ENCODE measurements at places on chromosomes 4 and X.

GRCh38 chr4:10608501-10609219 is 75.9 kb downstream of the CLNK start:
- DNase-seq = no peak

DNA sequence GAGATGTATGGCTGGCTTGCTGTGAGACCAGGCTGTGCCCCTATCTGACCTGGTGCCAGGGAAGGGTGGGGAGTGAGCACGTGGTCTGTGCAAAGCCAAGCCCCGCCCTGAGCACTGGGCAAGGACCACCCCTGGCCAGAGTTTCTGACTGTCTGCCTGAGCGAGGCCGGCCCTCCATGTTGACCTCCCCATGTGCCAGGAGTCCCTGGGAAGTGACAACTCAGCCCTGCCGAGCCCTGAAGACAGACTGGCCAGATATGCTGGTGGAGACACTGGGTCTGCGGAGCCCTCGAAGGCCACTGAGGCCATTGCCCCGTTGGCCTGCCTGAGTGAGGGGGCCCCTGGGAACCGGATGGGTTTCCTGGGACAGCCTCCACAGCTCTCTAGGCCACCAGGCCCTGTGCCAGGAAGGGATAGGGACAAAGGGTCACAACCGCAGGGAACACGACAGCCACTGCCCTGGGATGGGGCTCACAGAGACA is 7.1 kb upstream of the BGN start:
- no peak for DNase-seq

- DNase-seq = no peak
These were observed 91.3 kb downstream of the NKX6-1 start for GRCh38 chr4:84407554-84408407.

DNA sequence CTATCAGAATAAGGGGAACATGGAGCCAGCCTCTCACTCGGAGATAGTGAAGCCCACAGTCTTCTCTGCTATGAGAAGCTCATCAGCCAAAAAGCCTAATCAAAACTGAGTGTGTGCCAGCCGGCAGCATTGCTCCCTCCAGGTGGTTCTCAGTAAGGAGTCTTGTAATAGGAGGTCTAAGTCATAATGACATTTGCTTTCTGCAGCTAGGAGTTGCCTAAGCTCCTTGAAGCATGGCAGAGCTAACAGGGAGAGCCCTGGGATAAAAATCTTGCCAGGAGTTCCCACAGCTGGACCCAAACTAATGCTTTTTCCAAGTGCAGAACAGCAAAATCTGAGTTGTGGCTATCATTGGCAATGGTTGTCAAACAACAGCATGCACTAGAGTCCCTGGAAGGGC is 245.2 kb downstream of the SPATA18 start:
- DNase-seq = no peak

DNA sequence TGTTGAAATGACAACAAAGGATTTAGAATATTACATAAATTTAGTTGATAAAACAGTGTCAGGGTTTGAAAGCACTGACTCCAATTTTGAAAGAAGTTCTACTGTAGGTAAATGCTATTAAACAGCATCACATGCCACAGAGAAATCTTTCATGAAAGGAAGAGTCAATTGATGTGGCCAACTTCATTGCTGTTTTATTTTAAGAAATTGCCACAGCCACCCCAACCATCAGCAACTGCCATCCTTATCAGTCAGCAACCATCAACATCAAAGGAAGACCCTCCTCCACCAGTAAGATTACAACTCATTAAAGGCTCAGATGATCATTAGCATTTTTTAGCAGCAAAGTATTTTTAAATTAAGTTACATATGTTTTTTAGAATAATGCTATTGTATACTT is 54.6 kb upstream of the RAB9B start:
- no peak for DNase-seq

DNA sequence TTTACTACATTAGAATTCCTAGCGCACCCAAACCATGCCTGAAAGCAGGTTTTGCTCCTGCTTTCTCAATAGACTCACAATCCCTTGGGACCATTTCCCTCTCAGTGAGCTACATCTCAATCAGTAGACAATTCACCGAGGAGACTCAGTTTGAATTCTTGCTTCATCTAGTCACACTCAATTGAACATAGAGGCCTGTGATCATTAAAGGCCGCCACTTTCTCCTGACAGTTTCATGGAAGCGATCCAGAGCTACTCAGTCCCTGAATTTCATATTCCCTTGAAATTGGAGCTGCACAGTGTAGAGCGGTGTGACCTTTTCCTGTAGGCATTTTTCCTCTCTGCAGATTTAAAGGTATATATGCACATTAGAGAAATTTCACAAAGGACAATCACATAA is 193.9 kb upstream of the SPOCK3 start:
- no peak for DNase-seq

- no peak for DNase-seq
These were observed 5.5 kb downstream of the SAT1 start for GRCh38 chrX:23788521-23788920.

DNA sequence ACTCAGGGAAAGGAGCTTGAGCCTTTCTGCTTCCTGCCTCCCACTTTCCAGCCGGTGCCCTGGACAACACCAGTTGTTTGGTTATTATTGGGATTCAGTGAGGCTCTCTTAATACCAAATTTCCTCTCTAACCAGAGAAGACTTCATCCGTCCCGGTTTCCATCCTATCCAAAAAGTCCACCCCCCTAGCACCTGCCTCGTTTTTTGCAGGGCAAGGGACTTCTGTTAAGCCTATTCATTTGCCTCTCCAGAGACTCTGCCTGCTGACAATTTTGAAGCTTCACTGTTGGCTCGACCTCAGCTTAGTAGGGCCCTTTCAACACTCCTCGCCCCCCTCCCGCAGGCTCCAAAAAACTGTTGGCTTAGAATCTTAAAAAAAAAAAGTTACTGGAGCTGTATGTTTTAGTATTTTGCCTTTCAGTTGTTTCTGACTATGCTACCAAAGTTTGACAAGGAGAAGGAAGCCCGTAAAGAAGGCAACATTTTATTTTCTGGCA is 779 bp upstream of the PRSS12 start:
- DNase-seq = no peak

DNA sequence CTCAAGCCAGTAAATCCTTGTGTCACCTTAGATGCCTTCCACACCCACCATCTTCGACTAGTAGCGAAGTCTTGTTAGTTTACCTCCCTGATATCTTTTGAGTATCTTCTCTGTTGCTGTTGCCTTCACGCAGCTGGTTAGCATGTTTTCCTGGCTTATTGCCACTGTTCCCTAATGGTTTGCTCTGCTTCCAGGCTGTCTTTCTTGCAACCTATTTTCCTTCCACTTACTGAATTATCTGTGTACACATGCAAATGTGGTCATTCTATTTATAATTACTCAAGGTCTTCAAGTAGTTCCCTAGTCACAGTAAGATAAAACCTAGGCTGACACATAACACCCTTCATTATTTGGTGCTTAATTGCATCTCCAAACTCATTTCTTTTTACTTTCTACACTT is 89.5 kb downstream of the UGT8 start:
- no peak for DNase-seq

DNA sequence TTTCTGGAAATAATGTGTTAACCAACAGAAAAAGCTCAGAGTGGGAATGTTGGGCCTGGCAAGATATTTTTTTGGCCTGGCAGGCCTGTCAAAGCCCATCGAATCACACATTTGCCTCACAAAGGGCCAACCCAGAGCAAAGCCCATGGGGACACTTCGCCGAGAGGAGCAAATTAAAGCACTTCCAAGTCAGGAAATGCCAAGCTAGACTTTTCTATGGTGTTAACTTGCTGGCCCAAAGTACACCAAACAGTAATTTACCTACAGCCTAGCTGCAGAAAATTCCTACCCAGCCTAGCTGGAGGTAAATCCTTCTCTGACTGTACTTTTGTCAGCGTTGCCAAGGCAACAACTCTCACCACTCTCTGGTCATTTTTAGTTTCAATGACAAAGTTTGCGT is 288.6 kb upstream of the LDB2 start:
- no peak for DNase-seq

GRCh38 chrX:148956352-148956751 is 455.9 kb downstream of the AFF2 start:
- DNase-seq = no peak

- no peak for DNase-seq
These were observed 335.1 kb downstream of the ANK2 start for GRCh38 chr4:113384600-113384999.

GRCh38 chr4:88549815-88550214 is 26.2 kb upstream of the PYURF start:
- DNase-seq = no peak

- no peak for DNase-seq
These were observed 58.1 kb downstream of the ADGRG2 start for GRCh38 chrX:19064175-19064574.

DNA sequence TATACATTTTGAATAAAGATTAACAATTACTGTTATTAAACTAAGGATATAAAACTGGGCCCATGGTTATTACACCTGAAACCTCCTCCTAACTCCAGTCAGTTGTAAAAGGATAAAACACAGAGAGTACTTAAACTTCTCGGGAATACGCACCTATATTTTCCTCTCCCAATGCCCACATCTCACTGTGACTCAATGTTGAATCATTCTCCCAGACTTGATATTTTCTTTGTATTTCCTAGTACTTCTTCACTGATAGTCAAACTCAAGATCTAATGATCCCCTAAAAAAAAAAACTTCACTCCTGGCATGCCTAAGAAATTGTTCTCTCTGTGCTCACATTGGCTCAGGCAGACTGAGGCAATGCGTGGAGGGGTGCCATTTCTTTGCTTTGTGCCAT is 212.5 kb upstream of the DKK2 start:
- no peak for DNase-seq

GRCh38 chr4:114200026-114200425 is 220.6 kb upstream of the ARSJ start:
- no peak for DNase-seq

GRCh38 chr4:127668770-127669169 is 36.0 kb downstream of the INTU start:
- no peak for DNase-seq

- DNase-seq = no peak
These were observed 248.5 kb upstream of the DIAPH2 start for GRCh38 chrX:96436105-96436504.

GRCh38 chr4:52864793-52865192 is 2.7 kb downstream of the RASL11B start:
- DNase-seq = no peak

- DNase-seq = no peak
These were observed 357.1 kb upstream of the KLHL4 start for GRCh38 chrX:87160435-87161010.

GRCh38 chr4:185143601-185143969 is 519 bp downstream of the SLC25A4 start:
- DNase-seq = peak; percentile 41

GRCh38 chr4:97912156-97912555 is 231.1 kb downstream of the STPG2 start:
- DNase-seq = no peak

DNA sequence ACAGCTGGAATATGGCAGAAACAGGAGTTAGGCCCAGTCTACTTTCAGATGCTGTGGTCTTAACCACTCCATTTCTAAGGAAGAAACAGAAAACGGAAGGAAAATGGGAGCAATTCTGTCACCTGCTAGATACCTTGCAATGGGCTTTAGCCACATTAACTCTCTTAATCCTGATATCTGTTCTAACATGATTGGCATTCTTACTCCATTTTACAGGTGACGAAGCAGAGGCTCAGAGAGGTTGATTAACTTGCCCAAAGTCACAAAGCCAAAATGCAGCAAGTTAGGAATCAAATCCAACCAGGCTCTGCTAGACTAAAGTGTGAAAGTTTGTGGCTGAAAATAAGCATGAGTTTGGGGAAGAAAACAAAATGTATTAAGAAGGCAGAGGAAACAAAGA is 196.9 kb downstream of the MAML3 start:
- no peak for DNase-seq

DNA sequence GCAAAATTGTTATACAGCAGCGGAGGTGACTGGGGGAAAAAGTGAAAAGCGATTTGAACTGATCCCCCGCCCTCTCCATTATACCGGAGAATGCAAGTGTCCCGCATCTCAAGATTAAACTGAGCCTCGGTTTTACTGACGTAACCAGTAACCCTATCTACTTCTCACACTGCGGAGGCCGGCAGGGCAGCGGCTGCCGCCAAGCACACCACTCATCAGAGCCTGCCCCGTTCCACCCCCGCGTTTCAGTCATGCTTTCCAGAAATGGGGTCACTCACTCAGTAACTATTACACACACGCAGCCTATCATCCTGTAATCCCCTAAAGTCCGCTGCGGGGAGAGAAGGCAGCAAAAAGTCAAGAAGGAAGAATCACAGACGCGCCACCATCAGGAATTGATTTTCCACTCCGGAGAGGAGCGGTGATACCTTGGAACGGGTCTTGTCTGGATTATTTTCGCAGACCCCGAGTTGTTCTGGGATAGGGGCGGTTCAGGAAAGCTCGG is 1.4 kb downstream of the RPS6KA3 start:
- DNase-seq = no peak

GRCh38 chr4:138488533-138488932 is 246.4 kb upstream of the SLC7A11 start:
- no peak for DNase-seq

GRCh38 chrX:153620576-153620975 is 21.6 kb upstream of the CCNQ start:
- DNase-seq = no peak

GRCh38 chr4:81162752-81163458 is 52.1 kb downstream of the PRKG2 start:
- no peak for DNase-seq

- no peak for DNase-seq
These were observed 477.5 kb downstream of the SPRY1 start for GRCh38 chr4:123874063-123874462.

DNA sequence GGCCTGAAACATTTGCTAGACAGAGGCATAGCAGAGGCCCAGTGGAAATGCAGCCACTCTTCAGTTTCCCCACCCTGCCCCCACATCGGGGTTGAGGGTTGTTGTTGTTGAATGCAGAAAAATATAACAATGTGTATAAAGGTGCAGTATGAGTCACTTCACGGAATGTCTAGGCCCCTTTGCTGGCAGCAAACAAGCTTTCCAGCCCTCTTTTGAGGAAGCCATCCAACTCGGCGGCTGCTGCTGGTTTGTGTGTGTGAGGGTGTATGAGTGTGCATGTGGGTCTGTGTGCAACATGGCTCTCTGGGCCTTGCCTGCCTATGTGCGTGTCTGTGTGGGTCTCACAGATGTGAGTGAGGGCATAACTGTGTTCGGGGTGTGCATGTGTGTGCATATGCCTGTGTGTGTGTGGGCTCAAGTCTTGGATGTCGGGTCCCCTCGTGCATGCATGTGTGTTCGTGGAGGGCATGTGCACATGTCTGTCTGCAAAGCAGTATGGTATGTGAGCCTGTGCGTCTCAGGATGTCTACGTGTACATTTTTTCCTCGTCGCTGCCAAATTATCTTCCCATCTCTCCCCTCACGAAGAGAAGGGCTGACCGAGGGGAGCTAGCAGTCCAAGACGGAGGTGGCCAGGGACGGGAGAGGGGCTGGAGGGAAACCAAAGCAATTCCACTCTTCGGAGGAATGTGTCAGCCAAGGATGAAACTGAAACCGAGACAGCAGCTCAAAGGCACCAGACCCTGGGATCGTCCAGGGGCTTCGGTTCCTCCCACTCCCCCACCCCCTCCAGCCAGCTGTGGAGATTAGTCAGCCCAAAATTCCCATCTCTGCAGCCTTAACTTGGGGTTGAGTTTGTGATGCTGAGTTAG is 8.4 kb upstream of the ELF4 start:
- no peak for DNase-seq
